ENCODE measurements at places on chromosomes 13 and 19. TPM values are rescaled to one million over a fixed set of nuclear protein-coding genes. Genes with fewer than 3 reads are reported as not detected.

DNA sequence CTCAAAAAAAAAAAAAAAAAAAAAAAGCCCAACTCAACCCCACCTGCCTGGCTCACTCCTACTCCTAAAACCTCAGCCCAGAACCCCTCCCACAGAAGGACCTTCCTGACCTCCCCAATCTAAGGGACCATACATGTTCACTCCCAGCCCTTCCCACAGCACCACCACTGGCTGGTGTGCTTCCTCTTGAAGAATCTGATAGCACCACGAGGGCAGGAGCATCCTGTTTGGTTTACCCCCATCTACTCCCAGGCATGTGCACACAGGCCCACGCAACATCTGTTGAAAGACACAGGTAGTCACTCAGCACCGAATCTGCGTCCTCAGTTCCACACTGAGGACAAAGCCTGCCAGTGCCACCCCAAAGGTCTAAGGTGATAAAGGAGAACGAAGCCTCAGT lies 8.2 kb downstream of the LATS2 start:
- no peak for DNase-seq
- H3K27me3 ChIP-seq, result peaks cover 26% of the 10 kb centered on the region
- peak overlapping the region; percentile 13 for H3K4me3 ChIP-seq
- peak overlapping the region; percentile 10 for H3K27ac ChIP-seq
- H3K4me1 ChIP-seq, result peaks cover 6% of the 10 kb centered on the region

- H3K4me3 ChIP-seq, result no peak overlapping the region
- H3K27me3 ChIP-seq, result no peaks in the 10 kb centered on the region
- H3K36me3 ChIP-seq, result peaks cover 11% of the 10 kb centered on the region
- H3K27ac ChIP-seq, result no peak overlapping the region
Measured at GRCh38 chr13:25266706-25267105, 20.6 kb downstream of the MTMR6 start.

DNA sequence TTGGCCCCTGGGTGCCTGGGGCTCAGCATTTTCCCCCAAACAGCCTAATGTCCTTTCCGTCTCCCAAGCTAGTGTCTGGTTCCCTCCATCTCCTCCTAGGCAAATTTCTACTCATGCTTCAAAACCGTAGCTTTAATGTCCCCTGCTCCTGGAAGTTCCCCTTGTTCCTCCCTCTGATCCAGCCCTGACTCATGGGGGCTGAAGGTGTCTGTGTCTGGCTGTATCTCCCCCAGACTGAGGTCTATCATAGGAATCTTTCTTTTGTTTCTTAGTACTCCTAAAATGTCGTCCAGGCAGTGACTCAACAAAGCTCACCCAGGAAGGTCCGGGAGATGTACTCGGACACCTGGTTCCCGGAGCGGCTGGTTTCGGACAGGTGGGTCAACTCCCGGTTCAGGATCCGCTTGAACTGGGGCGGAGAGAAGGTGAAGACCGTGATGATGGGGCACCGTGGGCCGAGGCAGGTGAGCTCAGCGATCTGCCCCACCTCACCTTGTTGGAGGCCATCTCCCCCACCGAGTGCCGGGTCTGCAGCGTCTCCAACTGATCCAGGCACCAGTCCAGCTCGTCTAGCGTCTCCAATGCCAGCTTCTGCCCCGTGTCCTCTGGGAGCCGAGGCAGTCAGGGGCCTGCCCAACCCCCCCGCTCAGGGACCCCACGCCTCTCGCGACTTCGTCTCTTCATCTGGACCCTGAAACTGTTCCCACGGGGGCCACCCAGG lies 6.2 kb downstream of the PDE4C start:
- peaks cover 36% of the 10 kb centered on the region for H3K27me3 ChIP-seq
- H3K27ac ChIP-seq, result no peak overlapping the region
- DNase-seq, result no peak
- no peak overlapping the region for H3K4me3 ChIP-seq

DNA sequence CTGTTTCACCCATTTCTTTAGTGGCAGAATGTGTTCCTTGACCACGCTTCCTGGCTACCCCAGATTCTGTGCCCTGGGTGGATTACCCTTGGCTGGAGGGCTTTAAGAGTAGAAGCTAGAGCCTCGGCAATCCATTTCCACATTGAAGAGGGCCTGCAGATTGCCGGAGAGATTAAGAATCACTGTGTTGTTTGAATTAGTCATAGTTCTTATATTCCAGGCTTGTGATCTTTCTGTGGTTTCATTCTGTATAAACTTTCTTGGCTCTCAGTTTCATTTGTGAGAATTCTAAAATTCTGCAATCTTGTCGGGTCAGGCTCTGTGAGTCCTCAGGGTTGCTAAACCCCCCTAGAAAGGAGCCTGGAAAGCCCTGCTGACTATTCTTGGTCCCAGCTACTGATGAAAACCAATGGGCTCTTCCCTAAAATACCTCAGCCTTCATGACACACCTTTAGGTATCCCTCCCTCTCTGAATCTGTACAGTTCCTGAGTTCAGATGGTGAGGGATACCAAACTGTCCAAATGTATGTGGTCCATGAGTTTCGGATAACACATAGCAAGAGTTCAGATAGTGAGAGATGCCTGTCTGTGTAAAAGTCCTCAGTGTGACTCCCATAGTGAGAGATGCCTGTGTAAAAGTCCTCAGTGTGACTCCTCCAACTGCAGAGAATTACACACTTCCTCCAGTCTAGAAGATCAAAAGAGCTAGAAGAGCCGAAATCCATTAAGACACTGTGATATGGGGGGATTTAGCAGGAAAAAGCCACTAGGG lies 4.3 kb downstream of the PHF11 start:
- H3K4me1 ChIP-seq, result peaks cover 44% of the 10 kb centered on the region
- H3K27me3 ChIP-seq, result no peaks in the 10 kb centered on the region
- H3K4me3 ChIP-seq, result no peak overlapping the region
- DNase-seq, result no peak

GRCh38 chr19:6696239-6696820 lies 24.1 kb downstream of the C3 start:
- H3K4me1 ChIP-seq, result peaks cover 12% of the 10 kb centered on the region
- H3K36me3 ChIP-seq, result peaks cover 2% of the 10 kb centered on the region

GRCh38 chr13:111978546-111978945 lies 88.4 kb upstream of the SOX1 start:
- H3K27me3 ChIP-seq, result peaks cover 1% of the 10 kb centered on the region
- H3K4me3 ChIP-seq, result no peak overlapping the region
- H3K27ac ChIP-seq, result no peak overlapping the region
- H3K36me3 ChIP-seq, result no peaks in the 10 kb centered on the region
- DNase-seq, result no peak
- no peaks in the 10 kb centered on the region for H3K4me1 ChIP-seq

GRCh38 chr13:43846496-43847158 lies 32.9 kb downstream of the CCDC122 start:
- peaks cover 15% of the 10 kb centered on the region for H3K27me3 ChIP-seq
- H3K27ac ChIP-seq, result no peak overlapping the region
- no peak for DNase-seq
- no peaks in the 10 kb centered on the region for H3K4me1 ChIP-seq
- peaks cover 7% of the 10 kb centered on the region for H3K36me3 ChIP-seq

- H3K36me3 ChIP-seq, result no peaks in the 10 kb centered on the region
- peaks cover 3% of the 10 kb centered on the region for H3K4me1 ChIP-seq
Measured at GRCh38 chr19:8085598-8086408, 33.2 kb downstream of the CCL25 start.

DNA sequence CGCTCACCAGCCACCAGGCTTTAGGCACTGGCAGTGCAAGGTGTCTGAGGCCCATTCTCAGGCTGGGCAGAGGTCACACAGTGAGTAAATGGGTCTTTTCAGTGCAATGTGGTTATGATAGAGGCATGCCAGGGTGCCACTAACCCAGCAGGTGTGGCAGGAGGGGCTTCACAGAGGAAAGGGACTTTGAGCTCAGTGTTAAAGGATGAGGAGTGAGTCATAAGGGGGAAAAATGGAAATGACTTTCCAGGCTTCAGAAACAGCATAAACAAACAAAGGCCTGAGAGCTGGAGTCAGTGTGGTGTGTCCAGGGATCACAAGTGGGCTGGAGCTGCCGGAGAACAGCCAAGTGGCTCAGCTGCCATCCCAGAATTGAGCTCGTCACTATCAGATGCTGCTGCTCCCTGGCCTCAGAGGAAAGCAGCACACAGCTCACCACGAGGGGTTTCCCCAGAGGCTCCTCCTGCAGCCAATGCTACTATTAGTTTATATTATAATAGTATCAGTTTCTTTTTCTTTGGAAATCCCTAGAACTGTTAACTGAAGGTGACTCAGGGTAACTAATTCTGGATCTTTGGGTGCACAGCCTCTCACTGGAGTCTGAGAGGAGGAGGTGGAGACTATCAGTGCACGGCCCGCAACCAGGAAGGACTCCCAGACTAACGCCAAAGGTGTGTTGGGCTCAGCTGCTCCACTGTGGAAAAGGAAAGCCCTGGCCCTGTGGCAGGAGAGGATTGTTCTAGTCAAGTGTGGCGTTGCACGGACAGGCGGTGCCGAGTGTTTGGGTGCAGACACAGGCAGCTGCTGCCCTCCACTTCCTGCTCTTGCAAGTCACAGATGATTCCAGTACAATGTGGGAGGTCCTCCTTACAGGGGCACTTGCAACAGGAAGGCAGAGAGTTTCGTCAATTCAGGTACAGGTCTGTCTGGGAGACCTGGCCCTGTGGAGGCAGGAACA lies 39.5 kb downstream of the DHRS12 start:
- peak overlapping the region; percentile 79 for H3K4me3 ChIP-seq
- no peaks in the 10 kb centered on the region for H3K27me3 ChIP-seq
- peaks cover 15% of the 10 kb centered on the region for H3K4me1 ChIP-seq
- H3K27ac ChIP-seq, result peak overlapping the region; percentile 94
- peaks cover 5% of the 10 kb centered on the region for H3K36me3 ChIP-seq

- no peak for DNase-seq
- H3K27me3 ChIP-seq, result no peaks in the 10 kb centered on the region
- H3K36me3 ChIP-seq, result no peaks in the 10 kb centered on the region
- no peak overlapping the region for H3K4me3 ChIP-seq
- H3K4me1 ChIP-seq, result no peaks in the 10 kb centered on the region
Measured at GRCh38 chr13:32135655-32136054, 104.1 kb downstream of the FRY start.

FCGBP gene
- 14.0 TPM for total RNA-seq

ZFR2 gene
- 0.91 TPM for total RNA-seq

ZNF726 gene
- total RNA-seq, result 20.3 TPM

CHMP2A gene
- 99.0 TPM for total RNA-seq

CATSPERD gene
- total RNA-seq, result not detected
